SK-N-SH treated with all-trans-retinoic acid at 6 μM for 48 hours (cell line): ENCODE measurements at places on chromosomes 2 and 18.

DNA sequence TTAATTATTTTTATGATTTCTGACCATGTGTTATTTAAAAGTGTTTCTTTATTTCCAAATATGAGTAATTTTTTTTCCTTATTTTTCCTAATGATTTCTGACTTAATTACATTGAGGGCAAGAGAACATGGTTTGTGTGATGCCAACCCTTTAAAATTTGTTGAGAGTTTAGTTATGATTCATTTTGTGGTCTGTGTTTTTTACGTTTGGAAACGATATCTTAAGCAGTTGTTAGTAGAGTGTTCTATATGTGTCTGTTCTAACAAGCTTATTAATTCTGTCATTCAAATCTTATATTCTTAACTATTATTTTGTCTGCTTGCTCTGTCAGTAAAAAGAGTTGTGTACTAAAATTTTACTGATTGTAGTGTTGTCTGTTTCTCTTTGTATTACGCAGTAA lies 15.0 kb downstream of the NAB1 start:
- ATAC-seq = no peak

DNA sequence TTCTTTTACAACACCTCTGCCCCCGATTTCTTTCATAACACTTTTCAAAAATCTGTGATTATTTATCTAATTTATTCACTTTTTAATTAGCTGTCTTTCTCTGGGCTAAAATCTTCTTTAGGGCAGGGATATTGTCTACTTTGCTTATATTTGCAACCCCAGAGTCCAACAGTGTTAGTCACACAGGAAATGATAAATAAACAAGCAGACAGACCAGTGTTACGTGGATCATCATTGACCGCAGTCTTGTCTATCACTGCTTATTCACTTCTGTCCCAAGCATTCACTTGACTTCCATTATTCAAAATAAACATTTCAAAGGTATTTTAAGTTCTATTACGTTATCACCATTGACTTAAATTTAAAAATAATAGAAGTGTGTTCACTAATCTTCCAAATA lies 237.6 kb upstream of the UBE2E3 start:
- ATAC-seq = no peak

DNA sequence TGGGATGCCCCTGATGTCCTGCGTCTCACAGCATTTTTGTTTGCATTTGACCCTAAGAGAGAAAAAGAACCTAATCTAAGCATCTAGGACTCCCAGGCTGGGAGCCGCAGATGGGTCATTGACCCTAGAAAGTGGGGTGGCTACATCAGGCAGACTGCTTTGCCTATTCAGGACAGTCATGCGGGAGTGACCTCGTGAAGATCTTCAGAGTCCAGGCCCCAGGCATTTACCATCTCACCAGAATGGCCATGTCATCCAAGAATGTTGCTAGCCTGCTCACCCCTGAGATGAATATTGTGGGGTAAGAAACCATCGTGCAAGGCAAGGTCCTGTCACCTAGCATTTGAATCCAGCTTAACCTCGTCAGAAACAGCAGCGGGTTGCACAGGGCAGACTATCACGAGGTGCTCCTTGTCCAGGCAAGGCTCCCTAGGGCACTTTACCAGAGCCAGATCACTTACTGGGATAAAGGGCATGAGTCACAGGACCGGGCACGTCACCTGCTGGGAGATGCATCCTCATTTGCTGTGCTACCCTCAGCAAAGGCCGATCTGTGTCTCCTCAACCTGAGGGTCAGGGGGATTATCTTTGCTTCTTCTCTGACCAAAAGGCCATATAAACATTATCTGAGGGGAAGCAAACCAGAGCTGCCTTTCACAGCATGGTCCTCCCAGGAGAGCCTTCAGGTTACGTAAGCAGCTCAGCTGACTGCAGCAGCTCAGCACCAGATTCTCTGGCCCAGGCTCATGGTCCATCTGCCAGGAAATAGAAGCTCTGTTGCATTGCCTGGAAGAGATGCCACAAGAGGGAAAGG lies 162.3 kb downstream of the ACKR3 start:
- no peak for ATAC-seq

GRCh38 chr2:164335947-164336346 lies 285.3 kb downstream of the GRB14 start:
- ATAC-seq = no peak

GRCh38 chr2:151087377-151087776 lies 174.3 kb downstream of the RBM43 start:
- no peak for ATAC-seq

DNA sequence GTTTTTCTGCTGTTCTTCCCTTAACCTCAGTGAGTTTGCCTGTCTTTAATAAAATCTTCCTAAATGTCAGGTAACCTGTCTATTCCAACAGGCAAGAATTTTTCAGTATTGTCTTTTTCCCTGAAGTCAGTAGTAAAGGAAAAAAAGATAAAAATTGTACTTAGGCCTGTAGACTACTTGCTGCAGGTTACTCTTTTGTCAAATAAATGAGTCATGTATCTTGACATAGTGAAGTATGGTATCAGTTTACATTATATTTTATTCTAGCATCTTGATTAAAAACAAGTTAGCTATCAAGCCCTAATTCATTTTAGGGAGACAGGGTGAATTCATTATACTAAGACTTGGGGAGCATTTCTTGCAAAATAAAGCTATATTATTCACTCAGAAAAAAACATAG lies 59.8 kb downstream of the ITGA4 start:
- ATAC-seq = no peak

GRCh38 chr2:179765666-179766065 lies 95.7 kb downstream of the ZNF385B start:
- no peak for ATAC-seq

- ATAC-seq = no peak
These were observed 69.8 kb downstream of the TSN start for GRCh38 chr2:121825003-121825950.

DNA sequence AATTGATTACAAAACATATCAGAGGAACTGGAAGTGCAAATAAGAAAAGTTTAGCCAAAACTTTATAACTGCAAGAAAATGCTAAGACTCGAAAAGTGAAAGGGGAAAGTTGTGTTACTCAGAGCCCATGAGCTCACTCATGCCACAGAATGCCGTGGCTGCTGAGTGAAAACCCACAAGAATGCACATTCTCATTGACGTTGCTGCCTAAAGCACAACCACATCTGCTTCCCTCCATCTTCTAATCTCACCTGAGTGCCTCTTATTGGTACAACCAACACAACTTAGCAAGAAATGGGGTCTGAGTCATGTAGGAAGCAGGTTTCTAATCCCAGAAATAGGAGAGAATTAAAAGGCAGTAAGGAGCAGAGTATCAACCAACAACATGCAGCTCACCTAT lies 259.7 kb downstream of the LNPK start:
- no peak for ATAC-seq

- ATAC-seq = peak; percentile 74
These were observed 19.6 kb downstream of the RSAD2 start for GRCh38 chr2:6896930-6897759.

DNA sequence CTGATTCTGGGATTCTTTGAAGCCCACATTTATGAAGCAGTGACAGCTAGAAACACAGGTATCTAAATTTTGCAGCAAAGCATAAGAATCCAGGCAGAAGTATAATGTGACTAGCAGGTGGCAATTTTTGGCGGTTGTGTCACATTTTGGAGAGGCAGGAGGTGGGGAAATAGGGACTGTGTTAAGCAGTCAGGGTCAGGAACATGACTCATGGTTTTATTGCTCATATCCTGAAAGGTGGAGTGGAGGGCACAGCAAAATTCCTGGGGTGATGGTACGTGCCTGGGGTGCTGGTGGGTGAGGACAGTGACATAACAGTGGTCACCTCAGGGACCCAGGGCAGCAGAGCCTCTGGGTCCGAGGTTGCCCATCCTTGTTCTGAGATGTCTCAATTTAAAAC lies 63.5 kb upstream of the TTN start:
- ATAC-seq = no peak; the same call in 2 of the 3 replicates

- ATAC-seq = no peak
These were observed 135.3 kb upstream of the NOSTRIN start for GRCh38 chr2:168667156-168667555.

- ATAC-seq = no peak
These were observed 90.1 kb upstream of the TGFA start for GRCh38 chr2:70643715-70644114.

- ATAC-seq = no peak
These were observed 17.1 kb downstream of the SMARCAL1 start for GRCh38 chr2:216429428-216429827.
